ENCODE measurements at places on chromosomes 4 and X.

GRCh38 chr4:20646287-20646686 lies 54.0 kb upstream of the PACRGL start:
- DNase-seq = no peak

DNA sequence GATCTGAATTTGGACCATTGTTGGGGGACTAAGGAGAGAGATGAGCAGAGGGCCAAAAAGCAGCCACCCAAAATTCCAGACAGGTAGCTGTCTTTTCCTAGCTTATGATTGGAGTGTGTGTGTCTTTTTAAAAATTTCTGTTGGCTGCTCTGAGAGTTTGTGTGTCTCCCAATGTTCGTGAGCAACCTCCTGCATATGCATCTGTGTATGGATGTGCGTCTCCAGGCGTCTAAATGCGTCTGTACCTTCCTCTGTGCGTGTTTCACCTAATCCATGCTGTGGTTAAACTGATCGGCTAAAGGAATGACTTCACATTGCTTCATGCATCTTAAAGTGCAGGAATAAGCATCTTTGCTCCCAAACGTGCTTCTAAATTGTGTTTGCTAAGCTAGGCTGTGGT lies 65.5 kb upstream of the LAS1L start:
- DNase-seq = no peak

DNA sequence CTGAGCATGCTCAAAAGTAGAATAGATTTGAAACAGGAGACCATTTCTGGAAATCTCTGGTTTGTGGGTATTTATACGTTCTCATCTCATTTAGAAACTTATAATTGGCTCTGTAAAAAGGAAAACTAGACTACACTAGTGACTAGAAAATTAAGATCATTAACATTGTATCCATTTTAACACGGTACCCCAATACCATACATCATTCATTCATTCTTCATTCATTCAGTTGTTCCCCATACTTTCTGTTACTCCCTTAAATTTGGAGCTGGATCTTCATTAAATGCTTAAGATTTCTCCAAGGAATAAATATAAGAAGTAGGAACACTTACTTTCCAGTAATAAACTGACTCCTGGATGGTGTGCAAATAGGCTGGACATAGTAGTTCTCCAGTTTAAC lies 1.3 kb downstream of the ARSJ start:
- no peak for DNase-seq

DNA sequence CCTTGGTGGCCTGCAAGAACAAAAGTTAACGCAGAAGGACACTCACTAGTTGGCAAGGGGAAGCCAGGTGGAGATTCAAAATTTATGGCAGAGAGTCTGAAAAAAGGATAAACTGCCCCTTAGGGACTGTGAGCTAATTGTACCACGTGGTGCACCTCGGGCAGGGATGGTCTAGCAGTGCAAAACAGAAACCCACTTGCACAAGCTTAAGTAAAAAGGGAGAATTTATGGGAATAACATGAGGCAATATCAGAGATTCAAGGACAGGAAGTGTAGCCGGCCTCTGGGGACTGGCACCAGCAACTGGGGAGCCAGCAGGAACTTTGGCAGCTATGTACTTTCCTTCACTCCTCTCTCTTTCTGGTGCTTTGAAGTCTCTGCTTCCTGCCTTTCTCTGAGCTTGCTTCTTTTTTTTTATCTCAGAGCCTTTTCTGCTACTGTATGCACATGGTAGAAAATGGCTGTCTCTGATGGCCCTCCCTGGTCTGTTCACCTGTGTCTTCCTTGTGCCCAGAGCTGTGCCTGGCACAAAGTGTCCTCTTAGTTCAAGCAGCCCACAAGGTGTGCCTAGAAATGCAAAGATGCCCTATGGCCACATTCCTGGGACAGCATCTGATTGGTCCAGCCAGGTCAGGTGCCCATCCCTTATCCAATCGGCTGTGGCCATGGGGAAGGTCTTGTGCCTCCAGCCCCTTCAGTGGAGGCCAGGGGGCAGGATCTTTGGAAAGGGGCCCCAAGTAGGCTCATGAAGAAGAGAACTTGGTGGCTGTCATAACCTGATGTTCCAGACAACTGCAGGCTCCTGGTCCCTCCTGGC lies 114.8 kb upstream of the ATP6AP2 start:
- DNase-seq = no peak

DNA sequence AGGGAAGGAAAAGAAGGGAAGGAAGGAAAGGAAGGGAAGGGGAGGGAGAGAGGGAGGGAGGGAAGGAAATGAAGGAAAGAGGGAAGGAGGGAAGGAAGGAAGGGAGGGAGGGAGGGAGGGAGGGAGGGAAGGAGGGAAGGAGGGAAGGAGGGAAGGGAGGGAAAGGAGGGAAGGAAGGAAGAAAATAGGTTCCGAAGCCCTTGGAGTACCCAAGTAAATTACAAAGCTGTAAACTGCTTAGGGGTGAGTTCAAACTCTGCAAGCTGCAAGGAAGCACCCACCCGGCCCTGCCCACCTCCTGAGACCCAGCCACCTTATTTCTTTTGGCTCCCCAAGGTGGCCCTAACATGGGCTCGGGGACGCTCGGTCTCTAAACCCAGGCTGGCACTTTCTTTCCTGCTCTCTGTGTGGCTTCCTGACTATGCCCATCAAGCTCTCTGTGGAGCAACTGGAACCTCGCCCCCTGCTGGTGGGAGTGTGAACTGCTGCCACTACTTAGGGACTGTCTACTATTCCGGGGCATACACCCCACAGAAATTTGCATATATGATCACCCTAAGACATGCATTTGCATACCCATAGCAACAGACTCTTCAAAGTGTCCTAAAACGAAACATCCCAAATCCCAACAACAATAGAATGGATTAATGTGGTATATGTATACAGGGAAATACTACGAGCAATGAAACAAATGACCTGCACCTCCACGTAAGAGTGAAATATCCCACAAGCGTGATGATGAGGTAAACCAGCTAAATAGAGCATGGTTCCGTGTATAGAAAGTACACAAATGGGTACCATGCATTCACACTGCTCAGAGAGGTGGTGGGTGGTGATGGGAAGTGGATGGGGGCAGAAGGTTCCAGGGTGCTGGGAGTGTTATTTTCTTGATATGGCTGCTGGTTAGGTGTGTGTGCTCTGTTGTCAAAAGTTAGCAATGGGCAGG lies 151.7 kb upstream of the TBL1X start:
- peak; percentile 61 for DNase-seq

DNA sequence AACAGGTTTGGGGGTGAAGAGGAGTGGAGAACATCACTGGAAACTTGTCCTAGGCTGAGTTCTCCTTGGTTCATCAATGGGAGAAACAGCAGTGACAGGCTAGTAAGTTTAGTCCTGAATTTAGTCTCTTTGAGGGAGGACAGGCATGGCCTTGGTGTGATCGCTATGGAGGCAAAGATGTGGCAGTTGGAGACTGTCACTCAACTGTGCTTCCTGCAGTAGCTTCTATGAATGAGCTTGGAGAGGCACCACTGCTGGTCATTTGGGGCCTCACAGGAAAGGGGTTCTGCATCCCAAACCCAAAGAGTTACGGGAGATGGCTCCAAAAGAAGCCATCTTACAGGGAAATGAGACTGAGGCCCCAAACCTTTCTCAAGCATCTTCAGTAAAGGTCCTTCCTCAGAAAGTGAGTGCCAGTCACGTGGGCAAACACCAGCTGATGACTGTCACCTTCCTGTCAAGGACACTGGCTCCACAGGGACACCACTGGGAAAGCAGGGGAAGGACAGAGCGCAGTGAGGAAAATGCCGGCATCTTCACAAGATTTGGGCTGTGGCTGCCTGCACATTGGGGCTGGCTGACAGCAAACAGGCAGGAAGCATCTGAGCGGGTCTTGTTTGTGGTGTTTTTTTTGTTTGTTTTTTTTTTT lies 7.2 kb downstream of the MRFAP1 start:
- no peak for DNase-seq

DNA sequence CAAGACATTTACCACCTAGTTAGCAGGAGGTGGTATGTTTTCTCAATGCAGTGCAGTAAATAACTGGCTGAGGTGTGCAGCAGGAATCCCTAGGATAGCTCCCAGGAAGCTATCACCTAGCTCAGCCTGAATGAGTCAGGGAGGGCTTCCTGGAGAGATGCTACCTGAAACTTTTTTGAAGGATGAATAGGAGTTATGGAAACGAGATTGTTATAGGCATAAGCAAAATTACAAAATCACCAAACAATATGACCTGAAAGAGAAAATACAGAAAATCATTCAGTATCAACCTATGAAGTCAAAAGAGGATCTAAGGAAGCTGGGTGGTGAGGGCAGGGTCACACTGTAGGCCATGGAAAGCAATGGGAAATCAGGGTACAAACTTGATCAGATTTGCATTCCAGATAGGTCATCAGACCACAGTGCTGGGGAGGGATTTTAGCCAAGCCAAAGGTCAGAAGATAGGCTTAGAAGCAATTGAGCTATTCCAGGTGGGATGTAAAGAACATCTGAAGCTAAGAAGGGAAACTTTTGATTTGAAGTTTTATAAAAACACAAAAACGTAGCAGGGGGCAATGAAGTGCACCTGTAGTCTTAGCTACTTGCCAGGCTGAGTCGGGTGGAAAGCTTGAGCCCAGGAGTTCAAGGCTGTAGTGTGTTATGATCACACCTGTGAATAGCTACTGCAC lies 11.3 kb downstream of the AREG start:
- no peak for DNase-seq

GRCh38 chr4:115272185-115272584 lies 158.8 kb upstream of the NDST4 start:
- DNase-seq = no peak

GRCh38 chr4:159534655-159535054 lies 431.8 kb downstream of the RAPGEF2 start:
- no peak for DNase-seq
